NCI-H2171 (cell line): ENCODE measurements at places on chromosomes 5 and 9.

DNA sequence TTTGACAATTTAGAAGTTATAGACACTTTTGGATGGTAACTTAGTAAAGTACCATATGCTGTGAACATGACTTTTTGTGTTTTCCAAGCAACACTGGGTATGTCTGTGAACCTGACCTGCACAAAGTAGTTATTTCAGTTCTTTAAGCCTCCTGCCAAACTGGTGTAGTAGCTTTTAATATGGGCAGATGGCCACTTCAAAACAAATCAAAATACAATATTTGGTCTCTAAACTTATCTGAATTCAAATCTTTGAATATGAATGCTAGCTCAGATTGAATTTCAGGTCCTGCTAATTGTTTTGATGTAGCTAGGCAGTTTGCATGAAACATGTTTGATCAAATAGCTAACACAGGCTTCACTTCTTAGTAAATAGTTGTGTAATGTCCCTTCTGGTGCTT, 1176.7 kb upstream of the CDH9 start:
- no peak for DNase-seq

DNA sequence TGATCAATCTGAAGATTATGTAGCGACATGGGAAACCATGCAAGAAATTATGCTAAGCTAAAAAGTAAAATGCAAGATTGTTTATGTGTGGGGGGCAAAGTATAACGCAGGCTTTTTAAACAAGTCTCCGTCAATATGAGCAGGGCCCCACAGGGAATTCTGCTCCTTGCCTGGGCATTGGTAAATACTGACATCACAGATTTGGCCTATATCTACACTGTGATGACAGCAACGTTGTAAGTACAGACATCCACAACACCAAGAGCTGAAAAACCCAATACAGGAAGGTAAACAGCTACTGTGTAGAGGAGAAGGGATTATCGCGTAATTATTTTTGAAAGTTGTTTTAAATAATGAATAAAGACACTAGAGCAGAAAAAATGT, 74.5 kb upstream of the SLC25A51 start:
- no peak for DNase-seq

- no peak for DNase-seq
Measured at GRCh38 chr5:95075111-95075510, 209.8 kb downstream of the MCTP1 start.

DNA sequence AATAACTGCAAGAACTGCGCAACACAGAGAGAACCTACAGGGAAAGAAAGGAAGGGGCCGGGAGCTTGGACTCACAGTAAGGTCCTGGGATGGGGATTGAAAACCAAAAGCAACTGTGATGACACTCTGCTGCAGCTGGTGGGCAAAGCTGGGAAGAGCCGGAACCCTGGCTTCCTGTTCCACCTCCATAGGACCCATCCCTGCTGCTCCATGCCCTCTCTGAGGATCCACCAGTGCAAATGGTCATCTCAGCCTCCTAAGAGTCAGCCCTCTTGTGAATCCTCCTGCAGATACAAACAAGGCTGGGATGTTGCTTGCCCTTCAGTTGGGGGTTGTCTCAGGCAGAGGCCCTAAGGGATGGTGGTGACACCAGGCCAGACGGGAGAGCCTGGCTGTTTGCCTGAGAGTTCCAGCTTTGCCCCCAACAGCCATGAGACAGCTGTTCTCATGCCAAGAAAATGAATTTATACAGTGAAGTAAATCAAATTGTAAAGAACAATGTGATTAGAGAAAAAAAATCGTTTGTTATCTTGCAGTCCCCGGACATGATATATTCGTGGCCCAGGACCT, 90.8 kb downstream of the TENT4A start:
- no peak for DNase-seq

DNA sequence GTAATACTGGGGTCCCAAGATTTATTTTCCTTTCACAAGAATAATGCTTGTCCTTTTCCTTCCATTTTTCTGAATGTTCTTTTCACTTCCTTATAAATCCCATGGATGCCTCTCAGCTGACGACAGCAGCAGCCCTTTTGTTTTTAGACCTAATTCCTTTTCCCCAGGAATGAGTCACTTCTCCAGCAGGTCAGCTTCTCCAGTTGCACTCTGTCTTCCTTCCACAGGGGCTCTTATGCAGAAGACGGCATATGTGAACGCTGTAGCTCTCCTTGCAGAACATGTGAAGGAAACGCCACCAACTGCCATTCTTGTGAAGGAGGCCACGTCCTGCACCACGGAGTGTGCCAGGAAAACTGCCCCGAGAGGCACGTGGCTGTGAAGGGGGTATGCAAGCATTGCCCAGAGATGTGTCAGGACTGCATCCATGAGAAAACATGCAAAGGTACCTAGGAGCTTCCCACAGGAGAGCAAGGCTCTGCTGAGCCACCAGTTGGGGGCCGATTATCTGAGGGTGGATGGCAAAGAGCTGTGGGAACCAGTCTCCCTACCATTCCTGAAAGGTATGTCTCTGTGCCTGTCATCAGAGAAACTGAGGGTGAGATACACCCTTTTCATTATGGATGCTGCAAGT, 72.9 kb downstream of the RFK start:
- no peak for DNase-seq

- no peak for DNase-seq
Measured at GRCh38 chr9:105142406-105143135, 101.9 kb upstream of the SLC44A1 start.

GRCh38 chr5:53067641-53068040, 41.9 kb downstream of the MOCS2 start:
- DNase-seq, result no peak

DNA sequence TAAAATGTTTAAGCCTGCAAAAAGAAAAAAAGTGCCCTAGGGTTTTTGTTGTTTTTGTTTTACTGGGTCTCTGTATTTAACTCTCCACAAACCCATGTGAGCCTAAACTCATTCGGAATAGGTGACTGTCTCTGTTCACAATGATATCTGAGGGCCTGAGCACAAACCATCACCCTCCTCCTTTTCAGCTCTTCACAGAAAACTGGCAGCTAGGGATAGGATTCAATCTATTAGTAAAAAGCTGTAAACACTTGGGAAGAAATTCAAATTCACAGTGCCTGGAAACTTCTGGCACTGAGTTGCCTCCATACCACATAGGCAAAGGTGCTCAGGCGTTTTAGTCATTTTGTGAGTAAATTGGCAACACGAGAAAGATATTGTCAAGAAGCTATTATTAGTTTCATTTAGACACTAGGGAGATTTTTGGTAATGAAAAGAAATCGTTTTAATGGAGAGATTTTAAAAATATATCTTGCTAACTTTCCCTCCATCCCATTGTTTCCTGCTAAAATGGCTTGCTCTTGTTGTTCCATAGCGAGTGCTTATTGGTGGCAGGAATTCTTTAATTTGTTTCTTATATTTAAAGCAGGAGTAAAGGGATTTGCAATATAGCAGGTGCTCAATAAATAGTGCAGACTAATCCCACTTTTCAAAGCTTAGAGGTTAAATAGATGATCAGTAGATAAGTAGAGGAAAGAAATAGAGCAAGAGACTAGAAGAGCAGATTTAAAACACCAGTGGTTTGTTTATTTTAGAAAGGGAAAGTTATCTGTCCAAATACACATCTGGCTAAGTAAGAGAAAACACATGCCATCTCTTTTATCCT, 9.7 kb downstream of the FOXD1 start:
- no peak for DNase-seq

DNA sequence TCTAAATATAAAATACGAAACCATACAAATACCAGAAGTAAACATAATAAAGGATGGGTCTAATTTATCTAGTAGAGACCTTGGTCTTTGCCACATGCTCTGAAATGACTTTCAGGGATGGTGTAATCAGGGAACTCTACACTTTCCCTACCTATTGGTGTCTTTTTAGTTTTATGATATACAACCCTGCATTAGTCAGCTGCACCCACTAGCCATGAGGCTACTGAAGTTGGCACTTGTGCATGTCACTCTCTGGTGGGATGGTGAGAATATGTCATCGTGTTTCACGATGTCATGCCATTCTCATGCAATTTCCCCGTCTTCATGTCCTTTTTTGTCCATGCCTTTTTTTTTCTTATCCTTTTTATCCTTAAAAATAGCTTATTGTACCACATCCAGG, 234.9 kb upstream of the ACTBL2 start:
- no peak for DNase-seq

DNA sequence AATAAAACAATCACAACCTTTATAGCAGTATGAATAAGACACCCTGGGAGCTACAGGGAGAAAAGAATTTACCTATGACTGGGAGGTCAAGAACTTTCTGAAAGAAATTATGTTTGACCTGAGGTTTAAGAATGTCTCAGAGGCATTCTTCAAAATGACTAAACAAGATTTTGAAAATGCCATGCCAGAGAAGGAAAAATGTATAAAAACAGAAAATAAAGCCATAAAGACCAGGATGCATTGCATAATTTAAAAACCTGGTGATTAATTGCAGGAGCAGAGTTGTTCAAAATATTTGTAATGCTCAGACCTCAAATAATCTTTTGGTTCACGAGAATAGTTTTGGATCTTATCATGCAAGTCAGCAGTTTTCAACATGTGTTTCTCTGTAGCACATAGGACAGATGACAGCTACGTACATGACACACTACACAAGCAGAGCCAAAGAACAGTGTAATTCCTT, 954.7 kb upstream of the ARRDC3 start:
- DNase-seq, result no peak

DNA sequence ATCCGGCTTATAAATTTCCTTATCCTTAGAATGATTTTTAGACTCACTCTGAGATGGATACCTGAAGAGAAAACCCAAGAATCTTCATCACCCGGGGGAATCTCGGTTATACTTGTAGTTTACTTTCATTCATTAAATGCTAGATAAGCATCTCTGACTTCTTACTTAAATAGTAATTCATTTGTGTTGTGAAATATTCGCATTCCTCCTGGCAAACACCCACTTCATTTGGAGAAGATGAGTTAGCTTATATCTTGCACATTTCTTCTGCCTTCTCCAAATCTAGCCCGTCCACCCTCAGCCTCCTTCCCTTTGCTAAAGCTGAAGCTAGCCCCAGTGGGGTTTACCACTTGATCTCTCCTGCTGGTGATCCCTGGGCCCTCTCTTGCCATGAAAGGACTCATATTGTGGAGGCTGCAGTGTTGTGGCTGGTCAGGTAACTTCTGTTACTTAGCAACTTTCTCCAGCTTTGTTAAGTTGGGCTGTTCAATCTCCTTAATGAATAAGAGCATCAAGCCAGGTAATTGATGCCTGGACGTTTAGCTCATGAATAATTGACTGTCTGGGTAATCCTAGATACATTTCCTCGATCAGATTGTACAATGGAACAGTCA, 11.3 kb upstream of the POU4F3 start:
- no peak for DNase-seq
